ENCODE measurements at places on chromosomes 12 and 14. TPM values are rescaled to one million over a fixed set of nuclear protein-coding genes. Genes with fewer than 3 reads are reported as not detected.

DNA sequence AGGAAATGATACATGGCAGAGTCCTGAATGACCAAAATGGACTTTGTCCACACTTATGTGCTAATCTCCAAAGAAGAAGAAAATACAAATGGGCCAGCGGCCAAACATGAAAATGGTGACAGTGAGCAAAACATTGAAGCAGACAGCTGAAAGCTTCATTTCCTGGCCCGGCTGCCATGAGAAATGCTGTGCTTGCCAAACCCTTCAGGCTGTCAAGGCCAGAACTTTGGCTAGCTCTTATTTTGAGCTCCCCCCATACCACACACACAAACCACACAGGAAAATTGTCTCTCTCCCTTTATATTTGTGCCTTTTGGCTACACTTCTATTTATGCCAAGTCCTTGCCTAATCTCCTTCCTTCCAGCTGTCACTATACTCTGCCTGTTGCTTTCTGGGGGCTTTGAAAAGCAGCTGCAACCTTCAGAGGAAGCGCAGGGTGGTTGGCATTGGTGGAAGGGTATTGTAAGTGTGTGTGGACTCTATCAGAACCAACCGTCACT, 323.8 kb downstream of the RAD51B start:
- H3K27ac ChIP-seq = no peak overlapping the region
- H3K36me3 ChIP-seq = peaks cover 2% of the 10 kb centered on the region
- DNase-seq = no peak
- no peak overlapping the region for H3K4me3 ChIP-seq
- no peaks in the 10 kb centered on the region for H3K27me3 ChIP-seq

GDF11 gene
- 3.4 TPM for total RNA-seq

GRCh38 chr12:103520686-103521215, 25.0 kb upstream of the C12orf42 start:
- no peak for DNase-seq
- no peak overlapping the region for H3K27ac ChIP-seq
- no peaks in the 10 kb centered on the region for H3K36me3 ChIP-seq
- no peak overlapping the region for H3K4me3 ChIP-seq
- H3K27me3 ChIP-seq = peaks cover 6% of the 10 kb centered on the region

DNA sequence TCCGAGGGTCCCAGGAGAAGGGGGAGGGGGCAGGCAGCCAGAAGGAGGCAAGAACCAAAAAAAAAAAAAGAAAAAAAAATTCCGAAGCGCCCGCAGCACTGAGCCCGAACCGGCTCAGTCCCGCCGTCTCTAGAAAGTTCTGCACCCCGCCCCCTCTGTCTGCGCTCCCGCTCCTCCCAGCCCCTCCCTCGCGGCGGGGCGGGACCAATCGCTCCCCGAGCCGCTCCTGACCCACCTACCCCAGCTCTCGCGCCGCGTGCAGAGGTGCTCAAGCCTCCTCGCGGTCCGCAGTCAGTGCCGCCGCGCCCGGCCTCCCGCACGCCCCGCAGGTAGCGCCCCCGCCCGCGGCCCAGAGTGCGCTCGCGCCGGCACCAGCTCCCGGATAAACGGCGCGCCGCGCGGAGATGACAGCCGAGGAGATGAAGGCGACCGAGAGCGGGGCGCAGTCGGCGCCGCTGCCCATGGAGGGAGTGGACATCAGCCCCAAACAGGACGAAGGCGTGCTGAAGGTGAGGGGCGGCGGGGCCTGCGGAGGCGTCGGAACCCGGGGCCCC, at the start of gene FKBP4:
TSS of gene FKBP4 (plus strand) at position 235 of the 554 bp plus-strand sequence. CDS start at position 405, 170 bp downstream.
- peaks cover 37% of the 10 kb centered on the region for H3K4me1 ChIP-seq
- H3K36me3 ChIP-seq = peaks cover 25% of the 10 kb centered on the region
- H3K4me3 ChIP-seq = peak within 1 kb of the TSS; percentile 97
- peak; percentile 94 for DNase-seq

SERPINA9 gene
- not detected for total RNA-seq

- H3K4me3 ChIP-seq = no peak overlapping the region
- H3K27me3 ChIP-seq = no peaks in the 10 kb centered on the region
- no peaks in the 10 kb centered on the region for H3K36me3 ChIP-seq
- no peaks in the 10 kb centered on the region for H3K4me1 ChIP-seq
- H3K27ac ChIP-seq = no peak overlapping the region
- DNase-seq = no peak
Observed at GRCh38 chr14:25832585-25832984, 765.2 kb downstream of the NOVA1 start.

FAM181A gene
- total RNA-seq = not detected

- no peaks in the 10 kb centered on the region for H3K36me3 ChIP-seq
- H3K27me3 ChIP-seq = no peaks in the 10 kb centered on the region
- H3K4me1 ChIP-seq = no peaks in the 10 kb centered on the region
Observed at GRCh38 chr12:32312049-32312670, 87.2 kb upstream of the FGD4 start.

- H3K4me1 ChIP-seq = no peaks in the 10 kb centered on the region
- H3K27ac ChIP-seq = no peak within 1 kb of the TSS
- H3K27me3 ChIP-seq = no peaks in the 10 kb centered on the region
Observed at GRCh38 chr14:94560751-94561655, at the start of gene SERPINA4. TSS of gene SERPINA4 (plus strand) at chr14:94561442. CDS start at chr14:94563483, 2,041 bp downstream.

All from activated T-cell treated with anti-CD3 and anti-CD28 coated beads, Interleukin-2, amount 50 U/mL, for 72 hours (primary cell).